ENCODE measurements at places on chromosomes 1 and 21.

DNA sequence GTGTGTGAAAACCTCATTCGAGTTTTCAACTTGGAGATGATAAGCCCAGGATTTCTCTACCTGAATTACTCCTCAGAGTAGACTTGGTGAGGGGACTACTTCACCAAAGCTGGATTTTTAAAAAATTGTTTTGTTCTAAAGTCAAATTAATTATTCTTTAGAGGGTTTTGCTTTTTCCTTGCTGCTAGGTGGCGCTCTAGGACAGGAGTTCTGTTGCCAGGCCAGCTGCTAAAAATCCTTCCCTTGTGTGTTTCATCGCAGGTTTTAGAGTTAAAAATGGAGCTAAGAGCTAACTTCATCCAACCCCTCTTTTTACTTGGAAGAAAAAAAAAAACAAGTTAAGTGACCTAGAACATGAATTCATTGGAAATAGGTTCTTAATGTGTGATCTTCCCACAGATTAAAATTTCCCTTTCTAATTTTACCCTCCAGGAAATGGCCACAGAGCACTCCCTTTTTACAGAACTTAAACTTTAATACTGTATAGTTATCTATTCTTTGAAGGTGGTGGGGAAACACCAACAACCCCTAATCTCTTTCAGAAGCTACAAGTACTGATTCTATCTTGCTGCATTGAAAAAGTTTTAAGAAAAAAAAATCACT, 36.7 kb upstream of the FAM163A start:
- peak; percentile 61 for DNase-seq

- no peak for DNase-seq
Observed at GRCh38 chr1:16180291-16180824, 24.5 kb upstream of the EPHA2 start.

GRCh38 chr21:24428591-24429199, 1178.6 kb downstream of the MRPL39 start:
- no peak for DNase-seq

- DNase-seq, result no peak
Observed at GRCh38 chr1:107200631-107201030, 59.8 kb downstream of the NTNG1 start.

DNA sequence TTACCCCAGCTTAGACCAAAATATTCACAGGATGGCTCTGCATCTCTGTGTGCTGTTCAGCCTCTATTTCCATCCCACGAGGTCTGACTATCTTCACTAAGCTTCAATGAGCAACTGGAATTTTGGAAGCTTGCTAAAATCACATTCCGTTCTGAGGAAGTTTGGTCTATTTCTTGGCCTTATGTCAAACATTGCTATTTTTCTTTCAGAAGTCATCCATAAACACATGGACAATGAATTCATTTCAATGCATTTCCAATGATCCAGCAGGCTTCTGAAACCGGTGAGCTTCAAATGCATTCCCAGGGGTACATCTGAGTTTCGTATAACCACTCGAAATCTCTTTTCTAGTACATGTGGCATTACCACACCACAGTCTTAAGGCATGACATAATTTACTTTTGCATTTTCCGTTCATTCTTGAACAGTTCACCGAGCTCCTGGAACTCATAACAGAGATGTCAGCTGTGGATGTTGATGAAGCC, 294.1 kb upstream of the KAZN start:
- DNase-seq, result no peak

- DNase-seq, result no peak
Observed at GRCh38 chr1:110667776-110668175, 7.0 kb downstream of the KCNA3 start.

- DNase-seq, result no peak
Observed at GRCh38 chr1:66654643-66655042, 97.6 kb upstream of the DYNLT5 start.

GRCh38 chr21:41673596-41674335, 93.1 kb downstream of the RIPK4 start:
- no peak for DNase-seq

DNA sequence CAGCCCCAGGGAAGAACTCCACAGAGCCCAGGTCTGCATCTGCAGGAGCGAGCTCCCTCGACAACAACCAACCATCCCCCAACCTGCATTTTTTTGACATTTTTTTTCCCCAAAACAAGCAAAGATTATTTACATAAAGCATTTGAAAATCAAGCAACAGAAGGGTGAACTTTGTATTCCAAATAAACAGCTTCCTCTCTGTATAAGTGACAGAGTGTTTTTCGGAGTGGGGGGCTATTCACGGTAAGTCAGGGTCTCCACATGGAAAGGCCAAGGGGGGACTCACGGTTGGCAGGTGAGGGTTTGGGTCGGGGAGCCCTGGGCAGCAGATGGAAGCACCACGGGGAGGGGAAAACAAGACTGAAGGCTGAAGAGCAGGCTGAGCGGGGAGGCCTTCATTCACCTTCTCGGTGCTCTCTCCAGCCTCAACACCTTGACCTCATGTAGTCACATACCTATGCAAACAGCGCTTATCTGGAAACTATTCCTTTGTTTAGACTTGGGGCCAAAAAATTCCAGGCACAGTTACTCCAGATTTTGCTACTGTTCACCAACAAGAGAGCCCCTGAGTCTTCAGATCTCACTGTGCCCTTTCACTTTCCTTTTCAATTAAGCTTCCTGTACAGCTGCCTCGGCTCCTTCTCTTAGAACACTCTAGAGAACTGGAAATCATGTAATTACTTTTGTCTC, 27.6 kb downstream of the C2CD2 start:
- DNase-seq, result no peak

GRCh38 chr1:26945728-26946127, 14.5 kb downstream of the KDF1 start:
- DNase-seq, result no peak

- no peak for DNase-seq
Observed at GRCh38 chr21:17699524-17700189, 87.0 kb upstream of the BTG3 start.

DNA sequence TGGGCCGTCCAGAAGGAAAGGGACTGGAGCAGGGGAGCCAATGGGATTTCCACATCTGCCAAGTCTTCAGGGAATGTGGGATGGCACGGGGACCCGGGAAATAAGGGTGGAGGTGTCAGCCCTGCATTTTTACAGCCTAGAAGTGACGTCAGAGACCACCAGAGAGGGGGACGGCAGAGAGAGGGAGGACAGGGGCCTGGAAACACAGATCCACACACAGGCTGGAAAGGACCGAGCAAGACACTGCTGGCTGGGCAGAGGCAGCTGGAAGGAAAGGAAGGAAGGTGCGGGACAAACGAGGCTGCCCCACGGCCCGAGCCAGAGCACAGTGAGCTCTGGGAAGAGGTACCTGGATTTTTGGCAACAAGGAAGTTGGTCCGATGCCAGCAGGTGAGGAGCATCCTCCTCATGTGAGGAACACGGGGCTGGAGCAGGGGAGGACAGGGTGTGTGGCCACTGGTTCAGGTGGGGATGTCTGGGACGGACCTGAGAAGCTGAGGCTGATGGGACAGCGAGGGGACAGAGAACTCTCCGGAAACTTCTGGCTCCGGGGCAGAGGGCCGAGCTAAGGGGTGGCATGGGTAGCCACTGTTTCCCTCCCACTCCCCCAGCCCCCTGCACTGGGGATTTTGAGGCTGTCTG, 138.3 kb downstream of the PGBD5 start:
- DNase-seq, result no peak

GRCh38 chr1:59113876-59114457, 182.9 kb upstream of the FGGY start:
- DNase-seq, result no peak

DNA sequence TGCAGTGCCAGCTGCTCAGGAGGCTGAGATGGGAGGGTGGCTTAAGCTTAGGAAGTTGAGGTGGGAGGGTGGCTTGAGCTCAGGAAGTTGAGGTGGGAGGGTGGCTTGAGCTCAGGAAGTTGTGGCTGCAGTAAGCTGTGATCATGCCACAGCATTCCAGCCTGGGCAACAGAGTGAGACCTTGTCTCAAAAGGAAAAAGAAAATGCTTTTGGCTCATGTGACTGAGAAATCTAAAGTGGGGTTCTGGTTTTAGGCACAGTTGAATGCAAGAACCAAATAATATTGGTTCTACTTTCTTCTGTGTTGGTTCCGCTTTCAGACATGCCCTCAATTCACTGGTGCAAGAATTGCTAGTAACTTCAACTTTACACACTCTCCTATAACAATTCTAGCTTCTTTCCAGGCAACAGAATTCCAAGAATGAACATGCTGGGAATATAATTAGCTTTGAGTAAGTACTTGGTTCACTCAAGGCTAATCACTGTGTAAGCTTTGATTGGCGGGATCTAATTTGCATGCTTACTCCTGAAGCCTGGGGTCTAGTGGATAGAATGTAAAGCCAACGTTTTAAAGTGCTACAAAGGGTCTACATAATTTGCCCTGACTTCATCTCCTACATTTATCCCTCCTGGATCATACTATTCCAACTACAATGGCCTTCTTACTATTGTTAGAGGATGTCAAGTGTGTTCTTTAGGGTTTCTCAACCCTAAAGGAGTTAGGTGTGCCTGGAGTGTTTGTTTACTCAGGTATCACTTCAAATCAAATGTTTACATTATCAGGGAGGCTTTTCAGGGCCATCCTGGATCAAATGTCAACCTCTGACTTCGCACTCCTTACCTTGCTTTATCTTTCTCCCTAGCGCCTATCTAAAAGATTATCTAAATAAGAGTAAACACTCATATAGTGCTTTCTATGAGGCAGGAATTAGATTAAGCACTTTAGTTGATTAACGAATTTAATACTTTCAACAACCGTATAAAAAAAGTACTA, 115.1 kb downstream of the SLC16A1 start:
- DNase-seq, result no peak

GRCh38 chr1:224734261-224734935, 118.3 kb downstream of the CNIH3 start:
- DNase-seq, result no peak

- no peak for DNase-seq
Observed at GRCh38 chr1:177838907-177839485, 130.9 kb downstream of the SEC16B start.

GRCh38 chr1:88825721-88826120, 65.6 kb downstream of the GTF2B start:
- DNase-seq, result no peak

- no peak for DNase-seq
Observed at GRCh38 chr1:145773423-145773822, 50.5 kb downstream of the RNF115 start.

DNA sequence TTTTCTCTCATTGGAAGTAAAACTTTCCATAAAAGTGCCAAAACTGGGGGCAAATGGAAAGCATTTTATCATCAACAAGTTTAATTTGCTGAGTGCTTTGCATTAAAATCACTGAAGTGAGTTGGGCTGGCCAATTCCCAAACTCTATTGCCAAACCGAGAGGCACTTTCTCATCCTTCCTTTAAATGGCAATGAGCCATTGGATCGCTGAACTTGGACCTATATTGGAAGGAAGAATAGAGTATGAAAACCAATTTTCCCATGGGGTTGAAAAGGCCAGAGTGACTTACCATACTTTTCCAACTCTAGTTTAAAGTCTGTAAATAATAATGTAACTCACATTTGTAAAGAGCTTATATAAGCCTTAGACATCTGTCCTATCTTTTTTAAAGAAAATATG, 189.1 kb upstream of the C1orf87 start:
- DNase-seq, result no peak

DNA sequence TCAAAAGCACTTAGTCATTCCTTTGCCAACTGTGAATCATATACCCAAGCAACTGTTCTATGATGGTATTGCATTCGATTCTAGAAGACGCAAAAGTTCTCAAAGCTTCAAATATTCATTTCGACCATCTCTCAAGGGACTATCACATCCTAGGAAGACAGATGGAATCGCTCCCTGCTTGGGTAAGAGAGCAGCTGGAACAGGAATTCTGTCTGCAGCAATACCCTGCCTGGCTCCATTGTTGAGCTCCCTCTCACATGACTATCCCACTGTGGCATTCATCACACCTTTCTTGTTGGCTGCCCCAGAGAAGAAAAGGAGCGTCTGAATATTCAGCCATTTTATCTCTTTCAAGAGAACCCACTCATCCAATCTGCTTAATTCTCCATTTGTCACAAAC, 397.7 kb downstream of the NTNG1 start:
- DNase-seq, result no peak

GRCh38 chr1:64505232-64505943, 35.5 kb downstream of the CACHD1 start:
- DNase-seq, result peak; percentile 37

GRCh38 chr1:106278716-106279115, 777.8 kb upstream of the PRMT6 start:
- DNase-seq, result no peak

GRCh38 chr1:62746086-62746808, 37.7 kb upstream of the ATG4C start:
- no peak for DNase-seq

GRCh38 chr1:71881611-71882010, 400.7 kb downstream of the NEGR1 start:
- DNase-seq, result no peak

DNA sequence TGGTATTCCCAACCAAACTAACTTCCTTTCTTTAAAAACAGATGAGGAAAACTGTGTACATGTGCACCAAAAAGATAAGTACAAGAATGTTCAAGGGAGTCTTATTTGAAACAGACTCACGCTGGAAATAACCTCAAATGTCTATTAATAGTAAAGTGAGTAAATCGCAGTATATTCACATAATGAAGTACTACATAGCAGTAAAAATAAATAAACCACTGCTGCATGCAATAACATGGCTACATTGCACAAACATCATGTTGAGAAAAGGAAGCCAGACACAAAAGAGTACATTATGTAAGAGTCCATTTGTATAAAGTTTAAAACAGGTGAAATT, 5.2 kb upstream of the DENND2D start:
- DNase-seq, result no peak

- no peak for DNase-seq
Observed at GRCh38 chr1:30523055-30524020, 200.0 kb downstream of the MATN1 start.

- DNase-seq, result no peak
Observed at GRCh38 chr1:109151146-109151990, 37.5 kb downstream of the ELAPOR1 start.

DNA sequence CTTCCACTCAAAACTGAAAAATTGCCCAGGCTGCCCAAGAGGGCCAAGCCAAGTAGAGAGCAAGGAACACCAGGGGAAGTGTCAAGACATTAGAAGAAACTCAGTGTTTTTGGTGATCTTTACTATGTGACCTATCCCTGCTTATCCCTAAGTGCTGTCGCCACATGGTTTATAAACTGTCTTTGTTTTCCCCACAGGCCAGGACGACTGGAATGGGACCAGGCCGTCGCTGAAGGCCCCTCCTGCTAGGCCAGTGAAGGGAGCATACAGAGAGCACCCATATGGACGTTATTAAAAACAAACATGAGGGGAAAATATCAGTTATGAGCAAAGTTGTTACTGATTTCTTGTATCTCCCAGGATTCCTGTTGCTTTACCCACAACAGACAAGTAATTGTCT, 28.7 kb downstream of the KHDRBS1 start:
- no peak for DNase-seq

DNA sequence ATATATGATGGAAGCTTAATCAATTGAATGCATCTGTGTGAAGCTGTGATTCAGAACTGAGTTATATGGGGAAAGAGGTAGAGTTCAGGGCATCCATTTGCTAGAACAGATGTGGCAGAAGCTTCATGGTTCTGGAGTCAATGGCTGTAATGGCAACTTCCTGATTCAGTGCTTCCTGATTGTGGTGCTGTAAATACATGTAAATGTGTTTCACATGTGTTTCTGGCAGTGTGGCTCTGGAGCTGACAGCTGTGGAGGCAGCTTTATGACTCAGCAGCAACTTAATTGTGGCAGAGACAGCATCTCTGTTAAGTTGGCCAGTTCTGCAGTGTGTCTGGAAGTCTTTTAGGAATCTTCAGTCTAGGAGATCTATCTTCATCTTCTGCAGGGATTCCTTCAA, 226.6 kb upstream of the ZRANB2 start:
- no peak for DNase-seq

GRCh38 chr1:1355416-1355815, 2.9 kb downstream of the MXRA8 start:
- no peak for DNase-seq

- DNase-seq, result no peak
Observed at GRCh38 chr1:34290831-34291230, 114.1 kb downstream of the C1orf94 start.

Data from activated CD4-positive, alpha-beta T cell treated with anti-CD3 and anti-CD28 coated beads, Interleukin-2, amount 50 U/mL, for 1 hour (primary cell).